Stimulated activated CD4-positive, alpha-beta T cell treated with anti-CD3 and anti-CD28 coated beads, Interleukin-15, amount 100 ng/mL, for 48 hours (primary cell): ENCODE measurements at places on chromosomes 1 and 21.
A peak's percentile ranks its signal among the peaks of the same experiment; 100 is the strongest.

DNA sequence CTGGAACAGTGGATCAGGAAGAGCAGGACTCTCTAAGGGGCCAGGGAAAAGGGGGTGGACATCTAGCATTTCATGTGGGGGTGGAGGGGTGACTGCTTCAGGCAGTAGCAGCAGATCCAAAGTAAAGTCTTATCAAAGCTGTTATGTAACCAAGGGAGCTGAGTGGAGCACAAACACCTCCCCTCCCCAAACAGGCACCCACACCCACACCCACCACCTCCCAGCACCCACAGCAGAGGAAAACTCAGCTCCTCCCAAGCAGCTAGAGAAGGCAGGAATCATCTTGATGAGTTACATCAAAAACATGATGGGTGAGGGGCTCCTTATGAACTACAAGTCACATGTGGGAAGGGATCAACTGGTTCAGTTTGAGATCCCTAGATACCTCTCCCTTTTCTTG lies 6.0 kb downstream of the DLGAP3 start:
- DNase-seq, result no peak

GRCh38 chr1:205488074-205488723 lies 16.3 kb upstream of the CDK18 start:
- DNase-seq, result peak; percentile 25

- DNase-seq, result no peak
These were observed 9.9 kb upstream of the DCAF6 start for GRCh38 chr1:167926486-167926997.

GRCh38 chr1:6497867-6498575 lies 6.6 kb upstream of the PLEKHG5 start:
- no peak for DNase-seq

GRCh38 chr1:186465946-186466345 lies 5.0 kb upstream of the PDC start:
- DNase-seq, result no peak

- no peak for DNase-seq
These were observed at the start of gene PTPRF for GRCh38 chr1:43530483-43531106. TSS of gene PTPRF (plus strand) at chr1:43530883. CDS start at chr1:43545076, 14,193 bp downstream.

GRCh38 chr1:15436881-15437442 lies 1.3 kb upstream of the CTRC start:
- DNase-seq, result no peak

DNA sequence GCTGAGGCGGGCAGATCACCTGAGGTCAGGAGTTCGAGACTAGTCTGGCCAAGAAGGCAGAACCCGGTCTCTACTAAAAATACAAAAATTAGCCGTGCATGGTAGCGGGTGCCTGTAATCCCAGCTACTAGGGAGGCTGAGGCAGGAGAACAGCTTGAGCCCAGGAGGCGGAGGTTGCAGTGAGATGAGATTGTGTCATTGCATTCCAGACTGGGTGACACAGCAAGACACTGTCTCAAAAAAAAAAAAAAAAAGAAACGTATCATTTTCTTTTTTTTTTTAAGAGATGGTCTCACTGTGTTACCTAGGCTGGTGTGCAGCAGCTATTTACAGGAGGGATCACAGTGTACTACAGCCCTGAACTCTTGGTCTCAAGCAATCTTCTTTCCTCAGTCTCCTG lies 47.3 kb downstream of the ITGB3BP start:
- DNase-seq, result no peak

DNA sequence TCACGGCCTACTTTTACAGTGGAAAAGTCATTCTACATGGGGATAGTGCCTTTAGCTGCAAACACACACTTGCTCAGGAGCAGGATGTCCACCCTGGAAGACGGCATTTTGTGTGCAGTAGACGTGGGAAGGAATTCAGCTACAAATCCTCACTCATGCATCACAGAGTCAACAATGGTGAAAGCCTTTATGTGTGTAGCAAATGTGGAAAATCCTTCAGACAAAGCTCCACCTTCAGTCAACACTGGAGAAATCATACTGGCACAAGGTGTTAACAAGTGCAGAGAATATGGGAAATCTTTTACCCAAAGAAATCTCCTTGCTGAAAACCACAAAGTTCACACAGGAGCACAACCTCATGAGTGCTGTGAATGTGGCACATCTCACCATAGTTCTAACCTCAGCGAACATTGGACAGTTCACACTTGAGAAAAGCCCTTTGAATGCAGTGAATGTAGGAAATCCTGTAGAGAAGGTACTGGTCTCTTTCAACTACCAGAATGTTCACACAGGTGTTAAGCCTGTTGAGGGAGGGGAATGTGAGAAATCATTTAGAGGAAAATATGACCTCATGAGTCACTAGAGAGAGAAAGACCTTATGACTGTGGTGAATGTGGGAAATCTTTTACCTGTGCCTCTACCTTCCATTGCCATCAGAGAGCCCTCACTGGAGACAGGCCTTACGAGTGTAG lies 101.8 kb downstream of the PTGS2 start:
- DNase-seq, result no peak

DNA sequence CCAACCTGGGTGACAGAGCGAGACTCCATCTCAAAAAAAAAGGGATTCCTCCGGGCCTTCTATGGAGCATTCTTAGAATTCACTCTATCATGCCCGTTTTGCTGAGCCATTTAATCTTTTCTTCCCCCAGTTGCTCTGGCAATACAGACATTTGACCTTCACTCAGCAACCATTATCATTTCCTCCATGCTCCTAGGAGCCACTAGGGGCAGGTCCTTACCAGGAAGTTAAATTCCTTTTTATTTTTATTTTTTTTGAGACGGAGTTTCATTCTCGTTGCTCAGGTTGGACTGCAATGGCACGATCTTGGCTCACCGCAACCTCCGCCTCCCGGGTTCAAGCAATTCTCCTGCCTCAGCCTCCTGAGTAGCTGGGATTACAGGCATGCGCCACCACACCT lies 9.7 kb upstream of the CGN start:
- no peak for DNase-seq

DNA sequence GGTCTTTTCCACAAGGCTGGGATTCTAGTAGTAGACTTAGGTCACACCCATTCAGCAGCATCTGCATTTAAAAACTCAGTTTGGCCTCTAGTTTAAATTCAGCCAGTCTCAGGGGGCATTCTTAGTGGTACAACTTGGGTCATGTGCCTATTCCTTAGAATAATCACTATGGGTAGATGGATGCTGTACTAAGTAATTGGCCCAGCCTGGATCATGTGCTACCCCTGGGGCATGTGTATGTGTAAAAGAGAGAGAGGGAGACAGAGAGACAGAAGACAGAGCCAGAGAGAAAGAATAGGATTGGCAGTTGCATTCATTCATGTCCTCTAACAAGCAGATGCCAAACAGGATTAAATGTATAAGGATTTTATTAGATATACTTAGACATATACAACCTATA lies 13.6 kb upstream of the SYT14 start:
- no peak for DNase-seq

DNA sequence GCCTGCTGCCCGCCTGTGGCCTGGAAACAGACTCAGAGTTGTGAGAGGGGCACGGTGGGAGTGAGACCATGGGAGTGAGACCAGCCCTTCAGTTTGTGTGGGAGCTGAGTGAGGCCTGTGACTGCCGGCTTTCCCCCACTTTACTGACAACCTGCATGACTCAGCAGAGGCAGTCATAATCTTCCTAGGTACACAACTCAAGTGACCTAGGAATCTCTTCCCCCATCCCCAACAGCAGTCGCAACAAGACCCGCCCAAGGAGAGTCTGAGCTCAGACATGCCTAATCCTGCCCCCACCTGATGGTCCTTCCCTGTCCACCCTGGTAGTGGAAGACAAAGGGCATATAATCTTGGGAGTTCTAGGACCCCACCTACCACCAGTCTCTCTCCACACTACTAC lies 44.2 kb downstream of the KLHL20 start:
- no peak for DNase-seq

DNA sequence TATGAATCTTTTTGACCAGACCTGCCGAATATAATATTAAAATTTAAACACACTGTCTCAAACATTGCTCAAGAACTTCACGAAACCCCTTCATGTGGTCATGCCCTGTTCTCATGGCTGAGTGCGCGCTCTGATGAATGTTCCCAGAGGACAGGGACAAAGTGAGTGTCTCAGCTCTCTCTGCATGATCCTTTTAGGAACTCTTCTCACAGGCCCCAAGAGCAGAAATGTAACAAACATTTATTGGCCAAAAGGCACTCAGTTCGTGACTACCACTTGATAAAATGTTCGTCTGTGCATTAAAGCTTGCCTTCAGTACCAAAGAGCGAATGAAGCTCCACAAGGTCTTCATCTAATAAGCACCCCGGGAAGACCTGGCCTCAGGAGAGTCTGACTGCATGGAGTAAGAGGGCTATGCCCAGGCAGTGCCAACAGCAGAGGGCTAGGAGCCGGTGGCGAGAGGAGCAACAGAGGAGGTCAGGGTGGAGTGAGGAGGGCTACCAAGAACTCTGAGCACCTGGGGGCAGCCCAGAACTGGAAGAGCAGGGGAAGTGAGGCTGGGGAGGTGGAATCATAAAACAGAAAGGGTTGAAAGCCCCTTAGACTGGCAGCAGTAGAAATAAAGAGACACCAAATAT lies 171.1 kb downstream of the RHOU start:
- DNase-seq, result no peak
